ENCODE measurements at places on chromosomes 2 and 18.

- no peak for DNase-seq
Measured at GRCh38 chr18:11488175-11488574, 121.2 kb upstream of the SLC35G4 start.

DNA sequence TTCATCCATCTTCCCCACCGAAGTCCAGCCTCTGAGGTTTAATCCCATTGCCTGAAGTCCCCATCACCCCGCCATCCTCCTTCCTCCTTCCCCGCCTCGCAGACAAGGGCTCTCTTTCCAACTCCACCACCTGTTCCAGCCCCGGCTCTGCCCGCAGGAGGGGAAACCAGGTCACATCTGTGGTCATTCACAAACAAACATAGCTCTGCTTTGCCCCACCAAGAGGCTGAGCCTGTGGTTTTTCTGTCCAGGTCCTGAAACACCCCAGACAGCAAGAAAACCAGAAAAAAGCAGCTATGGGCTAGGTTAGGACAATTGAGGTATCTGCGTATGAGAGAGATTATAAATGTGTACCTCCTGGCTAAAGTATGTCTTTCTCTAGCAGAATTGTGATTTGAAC lies 144.7 kb downstream of the GLI2 start:
- no peak for DNase-seq

DNA sequence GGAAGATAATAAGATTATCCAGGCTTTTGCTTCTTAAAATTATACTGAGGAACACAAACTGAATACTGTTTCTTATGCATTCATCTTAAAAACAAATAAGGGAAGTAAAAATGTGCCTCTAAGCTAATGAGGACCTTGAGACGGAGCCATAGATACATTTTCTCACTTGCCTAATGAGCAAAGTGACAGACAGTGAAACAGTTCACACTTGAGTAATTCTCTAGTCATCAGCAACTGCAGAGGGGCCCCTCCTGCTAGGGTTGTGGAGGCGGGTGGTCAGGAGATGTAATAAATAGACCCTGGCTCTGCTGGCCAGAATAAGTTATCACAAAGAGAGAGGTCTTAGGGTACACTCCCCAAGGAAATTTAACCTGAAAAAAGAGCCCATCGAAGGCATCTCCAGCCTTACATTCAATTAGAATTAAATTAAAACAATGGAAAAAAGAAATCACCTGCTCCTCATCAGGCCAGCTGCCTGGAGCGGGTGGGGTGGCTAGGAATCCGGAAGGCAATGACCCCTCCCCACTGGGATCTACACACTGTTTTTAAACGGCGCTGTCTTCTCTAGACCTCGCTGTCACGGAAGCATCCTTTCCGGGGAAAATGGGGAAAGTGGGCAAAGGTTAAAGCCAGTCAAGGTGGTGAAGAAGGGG lies 32.6 kb upstream of the INSIG2 start:
- DNase-seq = no peak

- no peak for DNase-seq
Measured at GRCh38 chr18:42891705-42892104, 223.8 kb downstream of the RIT2 start.

GRCh38 chr18:9526458-9526857 lies 51.1 kb downstream of the RALBP1 start:
- DNase-seq = no peak

DNA sequence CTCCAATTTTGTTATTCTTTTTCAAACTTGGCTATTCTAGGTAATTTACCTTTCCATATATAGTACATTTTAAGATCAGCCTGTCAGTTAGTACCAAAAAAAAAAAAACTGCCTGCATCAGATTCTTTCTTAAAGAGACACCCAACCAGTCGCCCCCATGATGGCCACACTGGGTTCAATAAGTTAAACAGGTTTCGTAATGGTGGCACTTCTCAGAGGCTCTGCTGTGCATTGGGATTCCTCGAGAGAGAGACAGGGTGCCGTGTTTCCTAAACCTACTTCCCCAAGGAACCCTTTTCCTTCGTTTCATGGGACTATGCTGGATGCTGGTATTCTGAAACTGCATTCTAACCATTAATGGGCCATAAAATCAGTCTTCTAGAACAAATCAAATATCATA lies 37.4 kb downstream of the MYO7B start:
- DNase-seq = no peak

DNA sequence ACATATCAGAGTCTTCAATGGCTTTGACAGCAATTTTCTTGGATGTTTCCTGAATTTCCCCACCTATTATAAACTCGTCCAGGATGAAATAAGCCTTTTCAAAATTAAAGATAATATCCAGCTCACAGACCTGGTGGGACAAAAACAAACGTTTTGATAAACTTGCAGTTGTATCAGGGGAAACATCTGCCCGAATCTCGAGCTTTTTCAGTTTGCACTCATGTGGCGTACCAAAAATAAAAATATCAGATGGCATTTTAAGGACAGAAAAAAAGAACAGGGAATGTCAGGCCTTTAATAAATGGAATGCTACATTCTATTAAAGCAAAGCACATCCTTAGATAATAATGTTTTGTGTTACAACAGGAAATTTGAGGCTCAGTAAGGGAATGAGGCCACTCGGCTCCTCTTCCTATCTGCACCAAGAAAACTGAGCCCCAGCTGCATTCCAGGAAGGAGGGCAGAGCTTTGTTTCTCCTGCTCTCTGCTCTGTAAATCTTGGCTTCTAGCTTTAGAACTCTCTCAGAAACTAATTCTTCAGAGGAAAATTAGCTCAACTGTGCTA lies 72.1 kb downstream of the AP1S3 start:
- no peak for DNase-seq

GRCh38 chr2:232026910-232027309 lies 65.4 kb downstream of the DIS3L2 start:
- DNase-seq = no peak

DNA sequence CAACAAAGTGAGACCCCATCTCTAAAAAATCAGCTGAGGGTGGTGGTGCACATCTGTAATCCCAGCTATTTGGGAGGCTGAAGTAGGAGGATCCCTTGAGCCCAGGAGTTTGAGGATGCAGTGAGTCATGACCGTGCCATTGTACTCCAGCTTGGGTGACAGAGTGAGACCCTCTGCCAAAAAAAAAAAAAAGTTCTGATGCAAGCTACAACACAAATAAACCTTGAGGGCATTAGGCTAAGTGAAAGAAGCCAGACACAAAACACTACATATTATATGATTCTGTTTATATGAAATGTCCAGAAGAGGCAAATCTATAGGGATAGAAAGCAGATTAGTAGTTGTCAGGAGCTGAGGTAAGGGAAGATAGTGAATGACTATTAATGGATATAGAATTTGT lies 13.0 kb downstream of the YWHAQ start:
- DNase-seq = no peak

All from NCI-H1105 treated with DMSO at 0.1 percent for 48 hours (cell line).